ENCODE measurements at places on chromosomes 1 and 21. TPM values are rescaled to one million over a fixed set of nuclear protein-coding genes. Genes with fewer than 3 reads are reported as not detected.

Gene TSHB
- not detected for total RNA-seq

Gene MX2
- 37.9 TPM for total RNA-seq

Gene TRIM45
- 0.33 TPM for total RNA-seq

Gene LCE6A
- total RNA-seq: not detected

Gene GOLT1A
- not detected for total RNA-seq

- no peak for DNase-seq
Observed at GRCh38 chr1:50103615-50104081, 5.1 kb upstream of the ELAVL4 start.

DNA sequence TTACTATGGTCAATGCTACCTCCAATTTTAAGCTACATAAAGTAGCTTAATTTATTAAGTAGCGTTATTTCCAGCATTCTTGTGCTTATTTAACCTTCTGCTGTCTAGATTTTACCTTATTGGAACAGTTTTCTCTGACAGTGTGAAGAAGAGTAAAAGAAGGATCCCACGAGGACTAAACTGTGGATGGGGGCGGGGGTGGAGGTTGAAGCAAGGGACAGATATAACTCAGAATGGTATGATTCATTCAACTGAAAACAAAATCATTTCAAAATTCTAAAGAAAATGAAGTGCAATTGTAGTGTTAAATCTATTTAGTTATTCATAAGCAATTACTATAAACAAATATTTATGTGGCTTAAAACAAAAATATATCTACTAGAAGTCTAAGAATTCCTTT, 11.5 kb upstream of the VAV3 start:
- DNase-seq: no peak

GRCh38 chr1:81982523-81982922, 181.8 kb downstream of the ADGRL2 start:
- DNase-seq: no peak

DNA sequence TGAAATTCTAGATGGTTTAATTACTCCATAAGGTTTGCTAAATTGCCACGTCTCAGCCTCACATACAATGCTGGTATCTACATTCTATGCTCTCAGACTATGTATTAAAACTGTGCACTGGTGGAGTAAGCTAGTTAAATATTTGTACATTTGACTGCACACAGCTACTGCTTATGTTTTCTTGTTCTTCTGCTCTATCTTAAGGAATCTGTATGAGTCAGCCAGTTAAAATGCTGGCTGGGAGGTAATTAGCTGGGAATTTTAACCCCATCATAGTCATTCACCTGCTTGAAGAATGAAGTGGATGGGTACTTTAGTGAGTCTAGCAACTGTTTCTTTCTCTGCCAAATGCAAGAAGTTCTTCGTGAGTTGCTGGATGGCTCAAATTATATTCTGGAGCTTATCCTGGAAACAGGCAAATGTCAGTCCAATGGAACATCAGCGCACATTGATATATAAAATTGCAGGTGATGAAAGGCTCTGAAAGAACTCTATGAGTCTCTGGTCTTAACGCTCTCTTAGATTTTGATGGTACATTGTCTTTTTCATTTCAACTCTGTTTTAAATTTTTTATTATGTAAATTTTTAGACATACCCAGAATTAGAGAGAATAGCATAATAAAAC, 83.4 kb downstream of the BACH1 start:
- no peak for DNase-seq

DNA sequence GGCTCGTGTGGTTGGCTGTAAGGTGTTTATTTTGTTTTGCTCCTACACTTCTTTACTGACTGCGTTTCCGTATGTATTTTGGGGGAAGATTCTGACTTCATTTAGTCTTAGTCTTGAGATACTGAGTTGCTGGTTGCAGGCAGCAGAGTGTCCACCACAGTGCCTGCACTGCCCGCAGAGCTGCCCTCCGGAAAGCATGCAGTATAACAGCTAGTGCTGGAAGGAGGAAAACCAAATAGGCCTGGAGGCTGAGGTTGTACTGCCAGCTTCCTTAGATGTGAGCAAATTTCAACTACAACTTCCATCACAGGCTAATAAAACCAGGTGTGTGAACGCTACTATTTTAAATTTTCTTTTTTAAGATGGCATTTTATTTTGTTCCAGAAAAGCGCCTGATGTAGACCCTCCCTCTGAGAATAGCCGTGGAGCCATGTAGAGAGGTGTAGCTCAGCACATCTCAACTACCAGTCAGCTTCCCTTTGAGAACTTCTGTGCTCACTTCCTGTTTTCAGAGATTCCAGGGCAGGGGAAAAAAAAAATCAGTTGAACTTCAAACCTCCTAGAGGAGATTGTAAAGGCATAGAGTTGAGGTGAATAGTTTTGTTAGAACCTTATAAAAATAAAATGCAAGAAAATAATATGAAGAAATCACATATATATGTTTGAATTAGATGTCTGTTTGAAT, 17.6 kb downstream of the LMO4 start:
- no peak for DNase-seq

DNA sequence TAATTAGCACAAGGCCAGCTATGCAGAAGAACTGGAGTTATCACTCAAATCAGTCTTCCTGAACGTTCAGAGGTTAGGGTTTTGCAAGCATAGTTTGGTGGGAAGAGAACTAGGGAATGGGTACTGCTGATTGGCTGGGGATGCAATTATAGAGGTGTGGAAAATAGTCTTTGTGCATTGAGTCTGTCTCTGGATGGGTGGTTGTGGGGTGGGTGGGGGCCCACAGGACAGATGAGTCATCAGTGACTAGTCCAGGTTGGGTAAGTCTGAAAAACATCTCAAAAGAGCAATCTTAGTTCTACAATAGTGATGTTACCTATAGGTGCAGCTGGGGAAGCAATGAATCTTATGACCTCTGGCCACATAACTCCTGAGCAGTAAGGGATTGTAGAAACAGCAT, 89.7 kb upstream of the HMCN1 start:
- DNase-seq: no peak

GRCh38 chr1:206455289-206455665, 15.0 kb upstream of the IKBKE start:
- no peak for DNase-seq

DNA sequence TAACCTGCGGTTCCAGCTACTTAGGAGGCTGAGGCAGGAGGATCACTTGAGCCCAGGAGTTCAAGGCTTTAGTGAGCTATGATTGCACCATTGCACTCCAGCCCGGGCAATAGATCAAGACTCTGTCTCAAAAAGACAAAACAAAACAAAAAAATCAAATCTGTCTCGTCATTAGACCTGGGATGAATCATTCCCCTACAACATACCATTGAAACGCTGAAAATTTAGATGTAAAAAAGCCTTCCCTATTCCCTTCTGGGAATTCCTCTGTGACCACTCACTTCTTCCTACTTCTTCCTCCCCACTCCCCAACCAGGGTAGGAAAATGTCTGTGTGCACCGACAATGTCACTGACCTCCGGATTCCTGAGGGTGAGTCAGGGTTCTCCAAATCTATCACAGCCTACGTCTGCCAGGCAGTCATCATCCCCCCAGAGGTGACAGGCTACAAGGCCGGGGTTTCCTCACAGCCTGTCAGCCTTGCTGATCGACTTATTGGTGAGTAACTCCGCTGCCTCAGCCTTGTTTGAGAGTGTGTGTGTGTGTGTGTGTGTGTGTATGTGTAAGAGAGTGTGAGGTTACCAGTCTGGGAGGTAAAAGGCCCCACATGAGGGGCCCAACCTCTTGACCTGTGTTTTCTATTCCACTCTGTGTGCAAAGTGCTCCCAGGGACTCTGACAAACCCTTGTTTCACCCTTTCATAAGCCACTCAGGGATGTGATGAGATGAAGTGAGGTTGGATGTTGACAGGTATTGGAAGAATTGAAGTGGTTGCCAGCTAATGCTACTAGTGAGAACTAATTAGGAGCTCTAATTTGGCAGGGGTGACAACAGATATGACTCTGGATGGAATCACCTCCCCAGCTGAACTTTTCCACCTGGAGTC, 16.3 kb upstream of the SARS1 start:
- no peak for DNase-seq

DNA sequence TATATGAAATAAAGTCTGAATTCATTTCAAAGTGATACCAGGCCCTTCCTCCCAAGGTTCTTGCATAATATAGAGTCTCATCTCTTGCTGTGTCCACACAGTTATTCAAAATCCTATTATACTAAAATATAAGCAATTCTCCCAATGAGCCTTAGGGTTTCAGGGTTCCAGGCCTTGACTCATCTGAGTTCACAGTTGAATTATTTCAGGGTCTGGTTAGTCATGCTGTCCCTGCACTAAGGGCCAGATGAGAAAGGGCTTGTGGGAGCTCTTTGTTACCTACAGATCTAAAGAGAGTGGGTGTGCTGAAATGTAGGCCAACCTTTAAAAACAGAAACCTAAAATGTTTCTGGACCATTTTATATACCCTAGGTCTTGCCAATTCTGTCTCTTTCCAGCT, 337.5 kb upstream of the LRRC7 start:
- no peak for DNase-seq

GRCh38 chr21:38054334-38054733, 138.1 kb upstream of the KCNJ6 start:
- DNase-seq: no peak

GRCh38 chr1:29643281-29643680, 407.0 kb downstream of the PTPRU start:
- no peak for DNase-seq

GRCh38 chr1:155219592-155220031, 11.1 kb downstream of the MTX1 start:
- peak; percentile 45 for DNase-seq

DNA sequence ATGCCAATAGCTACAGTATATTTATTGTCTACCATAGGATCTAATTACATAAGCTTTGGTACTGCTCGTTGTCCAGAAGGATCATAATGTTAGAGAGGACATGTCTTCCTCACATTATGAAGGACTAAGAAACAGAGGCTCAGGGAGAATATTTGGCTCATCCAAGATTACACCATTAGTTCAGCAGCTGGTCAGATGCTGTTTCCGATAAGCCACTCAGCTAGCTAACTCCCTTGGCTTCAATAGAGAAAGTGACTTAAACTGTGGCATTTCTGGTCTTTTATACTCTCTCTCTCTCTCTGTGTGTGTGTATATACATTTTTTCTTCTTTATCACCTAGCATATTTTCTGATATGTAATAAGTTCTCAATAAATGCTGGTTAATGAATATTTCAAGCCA, 70.4 kb downstream of the DDR2 start:
- no peak for DNase-seq

GRCh38 chr1:247375747-247376146, 40.2 kb upstream of the NLRP3 start:
- no peak for DNase-seq

- DNase-seq: no peak
Observed at GRCh38 chr1:51414811-51415210, 84.4 kb upstream of the TTC39A start.

- no peak for DNase-seq
Observed at GRCh38 chr1:221856228-221857093, 114.6 kb upstream of the DUSP10 start.

All from natural killer cell (primary cell).